ENCODE measurements at places on chromosomes 16 and 17.

GRCh38 chr17:41801374-41802271, 10.1 kb downstream of the P3H4 start:
- DNase-seq, result no peak

- no peak for DNase-seq
Measured at GRCh38 chr16:85857406-85857805, 41.6 kb upstream of the IRF8 start.

DNA sequence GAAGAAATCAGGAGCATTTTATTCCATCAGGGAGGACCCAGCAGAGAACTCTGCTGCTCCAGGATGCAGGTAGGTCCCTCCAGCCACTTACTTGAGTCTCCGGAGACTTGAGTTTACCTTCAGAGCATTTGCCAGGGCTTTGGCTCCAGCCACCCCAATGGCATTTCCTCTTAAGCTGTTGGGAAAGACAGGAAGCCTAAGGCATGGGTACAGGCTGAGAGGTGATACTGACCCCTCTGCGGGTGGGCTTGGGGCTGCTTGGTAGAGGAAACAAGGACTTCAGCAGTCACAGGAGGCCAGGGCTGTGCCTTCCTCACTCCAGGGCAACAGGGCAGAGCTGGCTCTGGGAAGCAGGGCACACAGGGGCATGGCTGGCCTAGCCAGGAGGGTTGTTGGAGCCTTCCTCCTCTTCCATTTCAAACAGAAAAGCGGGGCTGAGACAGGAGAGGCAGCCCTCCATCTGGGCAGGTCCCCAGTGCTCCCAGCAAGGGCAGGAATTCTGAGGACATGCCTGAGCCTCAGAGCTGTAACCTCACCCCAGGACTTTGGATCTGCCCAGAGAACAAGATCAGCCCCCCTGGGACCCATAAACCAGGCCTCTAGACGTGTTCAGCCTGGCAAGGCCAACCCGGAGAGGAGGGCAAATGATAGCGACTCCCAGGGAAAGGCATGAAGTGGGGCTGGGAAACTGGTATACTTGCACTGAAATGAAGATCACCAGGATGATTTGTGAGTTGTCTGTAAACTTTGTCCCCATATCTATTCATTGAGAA, 34.4 kb downstream of the NLRC3 start:
- no peak for DNase-seq

GRCh38 chr16:50856991-50857390, 115.1 kb downstream of the CYLD start:
- no peak for DNase-seq

- DNase-seq, result no peak
Measured at GRCh38 chr16:80015566-80015965, 415.0 kb upstream of the MAF start.

GRCh38 chr17:17783825-17784656, 52.7 kb downstream of the SREBF1 start:
- no peak for DNase-seq

DNA sequence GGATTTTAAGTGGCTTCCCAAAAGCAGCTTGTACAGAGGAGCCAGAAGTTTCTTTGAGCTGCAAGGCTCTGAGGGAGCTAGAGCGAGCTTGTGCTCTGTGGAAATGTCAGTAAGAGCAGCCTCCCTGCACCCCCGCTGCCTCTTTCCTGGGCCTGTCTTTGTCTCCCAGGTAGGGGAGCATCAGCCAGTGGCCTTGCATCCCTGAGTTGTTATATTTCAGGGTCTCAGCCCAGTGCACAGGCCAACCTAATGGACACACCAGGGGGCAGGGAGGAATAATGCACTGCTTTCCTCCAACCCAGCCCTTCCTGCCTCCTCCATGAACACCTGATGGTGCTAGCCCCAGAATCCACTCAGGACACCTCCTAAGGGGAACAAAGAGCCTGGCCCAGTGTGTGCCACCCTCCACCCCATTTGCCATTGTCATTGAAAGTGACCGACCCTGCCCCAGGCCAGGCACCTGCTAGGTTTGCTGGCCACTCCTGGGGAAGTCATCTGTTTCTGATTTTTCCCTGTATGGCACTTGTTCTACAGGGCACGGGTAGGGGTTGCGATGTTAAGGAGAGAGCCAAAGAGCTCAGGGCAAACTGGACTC, 6.3 kb downstream of the TPPP3 start:
- no peak for DNase-seq

DNA sequence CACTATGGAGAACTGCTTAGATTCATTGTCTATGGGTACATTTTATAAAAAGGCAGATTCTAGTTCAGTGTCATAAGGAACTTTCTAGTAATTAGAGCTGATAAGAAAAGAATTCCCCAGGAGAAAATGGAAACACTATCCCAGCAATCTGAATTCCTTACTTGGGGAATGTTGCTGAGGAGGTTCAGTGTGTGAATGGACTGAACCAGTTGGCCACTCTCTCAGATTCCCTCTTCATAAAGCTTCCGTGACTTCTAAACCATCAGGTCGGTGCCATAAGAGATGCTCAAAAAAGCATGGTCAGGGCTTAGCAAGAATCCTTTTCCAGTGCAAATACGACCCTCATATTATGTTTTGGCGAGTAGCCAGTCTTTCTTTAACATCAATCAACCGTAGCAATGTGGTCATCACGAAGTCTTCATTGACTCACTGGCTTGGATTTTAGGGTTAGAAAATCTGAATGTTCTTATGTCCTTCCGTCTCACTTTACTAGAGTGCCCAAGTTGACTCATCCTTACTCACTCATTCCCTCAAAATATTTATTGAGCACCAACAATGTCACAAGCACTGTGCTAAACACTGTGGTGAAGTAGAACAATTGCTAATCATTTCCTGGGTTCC, 102.7 kb upstream of the HLF start:
- peak; percentile 41 for DNase-seq

GRCh38 chr17:32995416-32996045, 3.9 kb downstream of the SPACA3 start:
- no peak for DNase-seq

GRCh38 chr16:30744183-30744582, 4.0 kb upstream of the PHKG2 start:
- DNase-seq, result no peak

DNA sequence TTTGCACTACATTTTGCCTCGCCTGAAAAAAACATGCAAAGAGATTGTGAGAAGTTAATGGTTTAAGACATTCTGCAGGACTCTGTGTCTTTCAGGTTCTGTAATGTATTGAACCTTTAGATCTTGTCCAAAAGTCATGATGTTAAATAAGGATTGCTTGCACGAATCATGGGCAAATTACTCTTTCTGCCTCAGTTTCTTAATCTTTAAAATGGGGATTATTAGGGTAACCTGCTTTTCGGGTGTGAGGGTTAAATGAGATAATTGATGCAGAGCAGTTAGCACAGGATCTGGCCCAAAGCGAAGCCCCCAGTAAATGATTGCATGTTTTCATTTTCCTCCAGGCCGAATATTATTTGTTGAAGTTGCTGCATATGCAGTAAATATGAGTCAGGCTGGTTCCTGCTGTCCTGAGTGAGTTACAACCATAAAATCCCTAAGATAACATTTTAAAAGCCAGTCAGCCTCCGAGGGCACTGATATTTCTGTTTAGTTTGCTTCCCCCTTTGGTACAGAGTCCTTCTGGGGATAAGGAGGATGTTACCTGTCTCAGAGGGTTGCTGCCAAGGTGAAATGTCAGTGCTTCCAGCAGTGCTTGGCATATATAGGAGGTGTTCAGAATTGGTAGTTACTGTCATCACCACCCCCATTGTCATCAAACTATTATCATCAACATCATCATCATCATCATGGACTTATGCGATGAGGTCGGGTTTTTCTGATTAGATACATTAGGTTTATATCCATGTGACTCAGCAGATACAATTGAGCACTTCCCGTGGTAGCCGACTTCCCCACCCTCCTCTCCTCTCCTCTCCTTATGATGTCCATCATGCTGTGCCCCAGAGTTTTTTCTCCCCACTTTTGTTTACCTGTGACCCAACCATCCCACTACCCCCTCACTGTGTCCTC, 20.6 kb upstream of the ARHGAP17 start:
- no peak for DNase-seq

GRCh38 chr17:63626551-63627180, 4.4 kb downstream of the MAP3K3 start:
- DNase-seq, result no peak

- no peak for DNase-seq
Measured at GRCh38 chr17:35099908-35100307, 19.8 kb downstream of the RAD51D start.

GRCh38 chr17:41176744-41177387, 1.2 kb downstream of the KRTAP4-2 start:
- no peak for DNase-seq

- no peak for DNase-seq
Measured at GRCh38 chr17:21239680-21240368, 13.4 kb downstream of the NATD1 start.

GRCh38 chr16:67528222-67528869, at the start of gene RIPOR1:
Gene RIPOR1 (plus strand): TSS chr16:67528829. CDS start chr16:67538447, 9,618 bp downstream.
- no peak for DNase-seq

GRCh38 chr17:79002796-79003593, 6.6 kb downstream of the CANT1 start:
- DNase-seq, result no peak

- DNase-seq, result no peak
Measured at GRCh38 chr17:4593021-4593421, 8.7 kb downstream of the SMTNL2 start.

DNA sequence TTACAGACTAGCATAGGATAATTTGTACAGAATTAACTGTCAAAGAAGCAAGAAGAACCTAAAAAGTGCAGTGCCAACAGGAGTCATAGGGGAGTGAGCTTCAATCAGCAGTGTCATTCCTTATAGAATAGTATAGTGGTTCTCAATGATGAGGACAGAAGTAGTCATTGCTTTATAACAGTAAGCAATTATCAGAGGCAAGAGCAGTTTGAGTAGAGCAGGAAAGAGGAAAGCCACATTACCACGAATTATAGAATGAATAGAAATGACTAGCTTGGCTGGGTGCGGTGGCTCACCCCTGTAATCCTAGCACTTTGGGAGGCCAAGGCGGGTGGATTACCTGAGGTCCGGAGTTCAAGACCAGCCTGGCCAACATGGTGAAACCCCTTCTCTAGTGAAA, 209.7 kb upstream of the TBX2 start:
- DNase-seq, result no peak

GRCh38 chr17:45146890-45147580, 1.2 kb upstream of the HEXIM1 start:
- DNase-seq, result no peak

GRCh38 chr17:2064520-2064971, 9.6 kb downstream of the HIC1 start:
- DNase-seq, result no peak

GRCh38 chr16:52471650-52472370, 75.1 kb downstream of the TOX3 start:
- no peak for DNase-seq

- no peak for DNase-seq
Measured at GRCh38 chr16:50004239-50004638, 20.8 kb upstream of the CNEP1R1 start.

GRCh38 chr16:21708533-21709115, 44.9 kb downstream of the OTOA start:
- no peak for DNase-seq

GRCh38 chr17:59362811-59363205, 31.4 kb downstream of the YPEL2 start:
- DNase-seq, result no peak

DNA sequence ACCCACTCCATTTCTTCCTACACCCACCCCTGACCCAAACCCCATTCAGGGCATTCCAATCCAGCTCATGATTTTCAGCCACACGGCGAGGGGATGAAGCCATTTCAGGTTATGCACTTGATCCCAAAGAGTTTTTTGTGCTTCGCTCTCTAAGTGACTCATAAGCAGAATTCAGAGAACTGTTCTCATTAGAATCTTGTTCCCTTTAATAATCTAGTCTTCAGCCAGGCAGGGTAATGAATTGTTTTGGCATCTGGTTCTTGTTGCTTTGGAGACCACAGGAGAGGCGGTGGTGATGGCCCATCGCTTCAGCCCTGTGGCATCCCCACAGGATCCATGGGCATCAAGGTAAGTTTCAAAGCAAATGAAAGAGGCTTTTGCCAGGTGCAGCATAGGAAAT, 4.8 kb upstream of the KRT31 start:
- no peak for DNase-seq

DNA sequence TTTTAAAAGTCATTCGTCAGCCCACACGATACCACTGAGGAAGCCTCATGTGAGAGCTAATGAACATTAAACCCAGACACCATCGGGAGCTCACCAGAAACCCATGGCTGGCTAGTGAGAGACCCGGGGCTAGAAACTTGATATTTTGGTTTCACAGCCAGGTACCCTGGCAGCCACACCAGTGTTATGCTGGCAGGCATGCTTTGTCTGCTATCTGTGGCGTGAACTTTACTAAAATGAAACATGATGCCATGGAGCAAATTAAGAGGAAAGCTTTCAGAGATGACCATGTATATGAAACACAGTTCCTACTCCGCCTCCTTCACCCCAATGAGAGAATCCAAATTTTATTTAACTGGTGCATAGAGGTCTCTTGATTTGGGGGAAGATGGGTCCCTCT, 291.2 kb downstream of the IRX3 start:
- no peak for DNase-seq

DNA sequence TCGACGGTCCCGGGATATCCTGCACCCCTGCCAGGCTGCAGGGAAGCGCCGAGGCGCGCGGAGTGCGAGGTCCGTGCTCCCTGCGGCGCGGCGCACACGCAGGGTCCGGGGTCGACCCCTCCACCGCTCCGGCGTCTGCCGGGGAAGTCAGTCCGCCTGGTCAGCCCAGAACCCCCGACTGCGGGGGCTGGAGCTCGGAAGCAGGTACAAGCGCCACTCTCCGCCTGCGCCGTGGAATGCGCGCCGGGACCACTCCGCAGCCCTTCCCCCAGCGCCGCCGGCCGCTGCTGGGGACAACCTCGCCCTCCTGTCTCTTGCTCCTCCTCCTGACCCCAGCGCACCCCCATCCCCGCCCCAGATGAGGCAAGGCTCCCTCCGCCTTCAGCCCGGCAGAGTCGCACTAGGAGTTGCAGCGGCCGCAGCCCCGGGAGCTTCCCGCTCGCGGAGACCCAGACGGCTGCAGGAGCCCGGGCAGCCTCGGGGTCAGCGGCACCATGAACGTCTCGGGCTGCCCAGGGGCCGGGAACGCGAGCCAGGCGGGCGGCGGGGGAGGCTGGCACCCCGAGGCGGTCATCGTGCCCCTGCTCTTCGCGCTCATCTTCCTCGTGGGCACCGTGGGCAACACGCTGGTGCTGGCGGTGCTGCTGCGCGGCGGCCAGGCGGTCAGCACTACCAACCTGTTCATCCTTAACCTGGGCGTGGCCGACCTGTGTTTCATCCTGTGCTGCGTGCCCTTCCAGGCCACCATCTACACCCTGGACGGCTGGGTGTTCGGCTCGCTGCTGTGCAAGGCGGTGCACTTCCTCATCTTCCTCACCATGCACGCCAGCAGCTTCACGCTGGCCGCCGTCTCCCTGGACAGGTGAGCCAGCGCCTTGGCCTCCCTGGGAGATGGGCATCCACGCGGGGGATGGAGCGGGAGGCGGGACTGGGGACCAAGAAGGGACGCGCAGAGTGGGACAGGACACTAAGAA, at the start of gene GALR2:
TSS of gene GALR2 (plus strand) at position 392 of the 974 bp plus-strand sequence. CDS start at position 495, 103 bp downstream.
- no peak for DNase-seq

GRCh38 chr17:28466521-28467048, 6.9 kb upstream of the SLC13A2 start:
- DNase-seq, result no peak

GRCh38 chr16:82459580-82460256, 167.1 kb upstream of the CDH13 start:
- DNase-seq, result no peak

Measured in SW 1271 (cell line).